ENCODE measurements at places on chromosomes 11 and 22. TPM values are rescaled to one million over a fixed set of nuclear protein-coding genes. Genes with fewer than 3 reads are reported as not detected.

DNA sequence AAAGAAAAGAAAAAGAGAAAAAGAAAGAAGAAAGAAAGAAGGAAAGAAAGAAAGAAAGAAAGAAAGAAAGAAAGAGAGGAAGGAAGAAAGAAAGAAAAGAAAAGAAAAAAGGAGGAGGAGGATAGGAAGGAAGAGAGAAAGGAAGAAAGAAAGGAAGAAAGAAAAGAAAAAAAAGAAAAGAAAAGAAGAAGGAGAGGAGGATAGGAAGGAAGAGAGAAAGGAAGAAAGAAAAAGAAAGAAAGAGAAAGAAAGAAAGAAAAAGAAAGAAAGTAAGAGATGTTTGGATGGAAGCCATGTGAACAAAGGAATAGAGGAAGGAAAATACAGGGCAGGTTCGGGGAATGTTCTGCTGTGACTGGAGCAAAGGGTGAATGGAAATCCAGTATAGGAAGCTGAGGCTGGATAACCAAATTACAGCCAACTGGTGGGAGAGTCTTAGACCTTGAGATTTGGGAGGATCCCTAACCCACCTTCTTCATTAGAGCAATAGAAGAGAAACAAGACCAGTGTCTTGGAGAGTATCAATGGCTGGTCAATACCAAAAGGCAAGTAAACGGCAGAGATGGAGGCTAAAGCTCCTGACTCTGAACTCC, 94.9 kb downstream of the RASSF10 start:
- DNase-seq = no peak

DNA sequence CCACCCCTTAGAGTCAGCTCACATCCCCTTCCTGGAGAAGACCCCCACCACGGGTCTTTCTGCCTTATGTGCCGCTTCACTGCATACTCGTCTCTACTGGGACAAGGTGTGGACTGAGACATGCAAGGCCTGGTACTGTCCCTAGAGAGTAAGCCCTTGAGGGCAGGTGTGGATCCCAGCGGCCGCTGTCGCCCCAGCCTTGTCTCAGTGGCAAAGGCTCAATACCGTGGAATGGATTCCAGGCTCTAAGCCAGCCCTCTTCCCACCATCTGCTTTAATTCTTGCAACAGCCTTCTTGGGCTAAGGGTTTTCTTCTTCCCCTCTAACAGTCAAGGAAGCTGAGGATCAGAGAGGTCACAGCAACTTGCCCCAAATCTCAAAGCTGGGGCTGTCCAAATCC, 220.3 kb downstream of the CEP164 start:
- DNase-seq = no peak

DNA sequence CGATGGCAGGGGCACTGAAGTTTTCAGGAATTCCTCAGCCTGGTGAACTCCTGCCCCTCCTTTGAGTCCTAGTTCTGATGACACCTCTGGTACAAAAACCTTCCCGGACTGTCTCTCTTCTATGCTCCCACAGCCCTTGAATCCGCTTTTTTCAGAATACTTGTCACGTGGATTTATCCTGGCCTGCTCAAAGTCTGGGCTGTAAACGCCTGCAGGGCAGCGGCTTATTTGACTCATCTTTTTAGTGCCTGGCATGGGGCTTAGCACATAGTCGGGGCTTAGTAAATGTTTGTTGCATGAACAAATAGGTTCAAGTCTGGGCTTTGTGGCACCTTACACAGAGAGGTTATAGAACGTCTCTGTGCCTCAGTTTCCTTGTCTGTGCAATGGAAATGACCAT, 13.4 kb upstream of the KCNJ11 start:
- DNase-seq = no peak

DNA sequence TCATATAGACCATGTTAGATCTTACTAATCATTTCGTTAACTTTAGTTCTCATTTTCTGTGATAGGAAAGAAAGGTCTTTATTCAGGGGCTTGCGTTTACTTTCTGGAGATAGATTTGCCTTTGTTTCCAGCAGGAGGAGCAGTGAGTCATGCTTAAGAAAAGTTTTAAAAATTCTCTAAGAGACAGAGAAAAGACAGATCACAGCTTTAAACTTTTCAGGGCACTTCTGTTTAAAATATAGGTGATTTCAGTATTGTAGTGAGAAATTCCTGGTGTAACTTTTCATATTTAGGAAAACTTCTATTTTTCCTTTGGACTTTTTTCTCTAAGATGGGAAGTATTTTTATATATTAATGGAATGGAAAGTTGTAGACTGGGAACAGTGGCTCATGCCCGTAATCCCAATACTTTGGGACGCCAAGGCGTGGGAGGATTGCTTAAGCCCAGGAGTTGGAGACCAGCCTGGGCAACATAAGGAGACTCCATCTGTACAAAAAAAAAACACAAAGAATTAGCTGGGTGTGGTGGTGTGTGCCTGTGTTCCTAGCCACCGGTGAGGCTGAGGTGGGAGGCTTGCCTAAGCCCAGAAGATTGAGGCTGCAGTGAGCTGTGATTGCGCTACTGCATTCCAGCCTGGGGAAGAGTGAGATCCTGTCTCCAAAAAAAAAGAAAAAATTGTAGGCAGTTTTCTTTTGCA, 60.3 kb downstream of the ATXN10 start:
- DNase-seq = no peak

DNA sequence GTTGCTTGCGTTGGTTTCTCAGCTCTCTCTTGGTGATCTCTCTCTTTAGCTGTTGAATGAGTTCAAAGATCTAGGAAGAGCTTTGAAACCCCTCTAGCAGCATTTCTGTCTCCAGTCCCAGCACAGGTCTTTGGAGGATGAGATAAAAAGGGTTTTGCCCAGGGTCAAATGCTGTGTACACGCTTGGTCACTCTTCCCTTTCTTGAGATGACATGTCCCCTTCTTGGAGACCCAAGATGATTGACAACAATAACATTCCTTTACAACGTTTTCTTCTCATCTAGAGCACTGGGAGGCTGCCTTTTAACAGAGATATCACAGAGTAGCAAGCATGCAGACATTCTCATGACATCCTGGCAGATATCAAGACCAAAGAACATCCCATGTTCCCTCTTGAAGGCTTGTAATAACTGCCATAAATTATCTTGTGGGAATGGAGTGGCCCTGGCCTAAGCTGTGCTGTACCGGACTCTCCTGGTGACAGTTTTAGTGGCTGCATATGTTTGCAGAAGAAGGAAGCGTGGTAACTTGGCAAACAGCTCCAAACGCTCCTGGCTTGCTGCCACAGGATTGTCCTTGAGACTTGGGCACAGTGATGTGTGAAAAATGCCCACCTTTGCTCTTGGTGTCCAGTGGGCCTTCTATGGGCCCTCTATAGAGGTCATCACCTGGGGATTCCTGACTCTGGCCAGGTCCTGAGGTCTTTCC, 107.8 kb downstream of the PTPRJ start:
- peak; percentile 38 for DNase-seq

- DNase-seq = no peak
Measured at GRCh38 chr11:75342966-75343870, 8.2 kb downstream of the ARRB1 start.

DNA sequence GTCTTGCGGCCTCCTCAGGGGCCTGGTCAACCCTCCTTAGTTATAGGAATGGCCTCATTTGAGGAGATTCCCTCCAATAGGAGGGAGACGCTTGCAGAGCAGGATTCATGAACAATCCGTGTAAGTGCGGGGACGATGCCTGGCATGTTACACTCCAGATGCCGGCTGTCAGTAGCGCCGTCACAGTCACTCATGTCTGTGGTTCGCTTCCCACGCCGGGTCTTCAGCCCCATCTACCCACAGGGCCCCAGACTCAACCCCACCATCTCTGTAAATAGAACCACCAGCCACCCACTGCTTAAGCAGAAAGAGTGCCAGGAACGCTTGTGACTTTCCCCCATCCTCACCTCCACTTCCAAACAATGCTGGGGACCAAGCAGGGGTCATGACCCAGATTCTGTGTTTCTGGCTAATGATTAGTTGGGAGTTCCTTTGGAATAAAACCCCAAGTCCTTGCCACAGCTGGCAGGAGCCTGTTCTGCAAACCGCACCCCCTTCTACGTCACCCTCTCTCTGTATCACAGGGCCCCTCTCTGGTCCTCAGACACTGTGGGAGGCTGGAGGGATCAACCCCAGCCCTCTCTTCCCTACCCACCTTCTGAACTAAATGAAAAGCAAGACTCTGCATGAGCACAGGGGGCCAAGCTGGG, 38.8 kb upstream of the TOLLIP start:
- no peak for DNase-seq

DNA sequence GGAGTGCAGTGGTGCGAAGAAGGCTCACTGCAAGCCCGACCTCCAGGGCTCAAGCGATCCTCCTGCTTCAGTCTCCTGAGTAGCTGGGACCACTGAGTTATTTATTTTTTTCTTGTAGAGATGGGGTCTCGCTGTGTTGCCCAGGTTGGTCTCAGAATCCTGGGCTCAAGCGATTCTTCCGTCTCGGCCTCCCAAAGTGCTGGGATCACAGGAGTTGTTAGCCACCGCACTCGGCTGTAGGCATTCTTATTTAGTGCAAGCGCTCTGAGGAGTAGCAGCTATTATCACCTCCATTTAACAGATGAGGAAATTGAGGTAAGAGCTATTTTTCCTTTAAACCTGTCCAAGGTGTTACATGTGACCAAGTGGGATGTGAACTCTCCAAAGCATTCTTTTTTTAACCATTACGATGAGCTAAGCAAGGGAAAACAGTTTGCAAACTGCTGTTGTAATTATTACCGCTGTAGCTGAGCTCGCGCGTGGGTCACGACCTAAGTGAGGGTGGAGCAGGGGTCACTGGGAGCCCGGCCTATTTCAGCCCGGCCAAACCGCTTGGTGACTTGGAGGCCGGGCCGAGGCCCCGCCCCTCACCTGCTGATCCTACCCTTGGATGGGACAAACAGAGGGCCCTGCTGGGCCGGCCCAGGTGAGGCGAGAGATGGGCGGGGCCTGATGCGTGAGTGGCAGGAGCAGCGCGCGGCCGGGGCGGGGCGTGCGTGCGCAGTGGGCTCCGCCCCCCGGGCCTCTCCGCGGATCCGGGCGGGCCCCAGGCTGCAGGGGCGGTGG, 449 bp upstream of the KREMEN1 start:
- peak; percentile 82 for DNase-seq

- no peak for DNase-seq
Measured at GRCh38 chr22:38226853-38227649, 25.3 kb downstream of the MAFF start.

GRCh38 chr11:127345819-127346459, 345.4 kb upstream of the KIRREL3 start:
- DNase-seq = peak; percentile 14

GRCh38 chr11:36948460-36949127, 350.6 kb upstream of the RAG2 start:
- no peak for DNase-seq

- DNase-seq = no peak
Measured at GRCh38 chr22:22478470-22478869, 30.1 kb downstream of the ZNF280B start.

- no peak for DNase-seq
Measured at GRCh38 chr22:50292643-50293440, 14.6 kb downstream of the PLXNB2 start.

GRCh38 chr11:84396521-84396920, 1110.4 kb upstream of the CCDC90B start:
- no peak for DNase-seq

GRCh38 chr11:73196576-73196975, 21.5 kb upstream of the P2RY2 start:
- no peak for DNase-seq

GRCh38 chr11:69707176-69707575, 3.4 kb upstream of the FGF19 start:
- DNase-seq = no peak

DNA sequence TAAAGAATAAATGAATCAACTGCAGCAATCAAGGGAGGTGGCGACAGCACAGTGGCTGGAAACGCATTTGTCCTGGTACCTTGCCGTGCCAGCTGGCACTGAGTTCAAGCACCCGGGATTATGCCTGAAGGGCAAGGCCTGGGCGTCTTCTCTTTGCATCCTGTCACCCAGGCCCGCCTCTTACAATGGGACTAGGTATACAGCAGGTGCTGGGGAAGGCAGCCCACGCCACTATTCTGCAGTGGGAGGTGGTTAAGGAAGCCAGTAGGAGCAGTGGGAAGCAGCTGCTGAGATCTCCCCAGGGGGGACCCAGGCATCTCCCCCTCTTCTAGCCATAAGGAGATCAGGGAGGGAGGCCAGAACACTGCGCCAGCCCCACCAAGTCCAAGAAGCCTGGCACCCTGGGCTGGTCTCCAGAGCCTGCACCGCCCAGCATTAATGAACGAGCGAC, 15.3 kb upstream of the BAIAP2L2 start:
- no peak for DNase-seq

GRCh38 chr22:46033256-46034200, 56.6 kb upstream of the WNT7B start:
- DNase-seq = no peak

GRCh38 chr11:44267750-44268613, 42.0 kb downstream of the ALX4 start:
- DNase-seq = no peak

DNA sequence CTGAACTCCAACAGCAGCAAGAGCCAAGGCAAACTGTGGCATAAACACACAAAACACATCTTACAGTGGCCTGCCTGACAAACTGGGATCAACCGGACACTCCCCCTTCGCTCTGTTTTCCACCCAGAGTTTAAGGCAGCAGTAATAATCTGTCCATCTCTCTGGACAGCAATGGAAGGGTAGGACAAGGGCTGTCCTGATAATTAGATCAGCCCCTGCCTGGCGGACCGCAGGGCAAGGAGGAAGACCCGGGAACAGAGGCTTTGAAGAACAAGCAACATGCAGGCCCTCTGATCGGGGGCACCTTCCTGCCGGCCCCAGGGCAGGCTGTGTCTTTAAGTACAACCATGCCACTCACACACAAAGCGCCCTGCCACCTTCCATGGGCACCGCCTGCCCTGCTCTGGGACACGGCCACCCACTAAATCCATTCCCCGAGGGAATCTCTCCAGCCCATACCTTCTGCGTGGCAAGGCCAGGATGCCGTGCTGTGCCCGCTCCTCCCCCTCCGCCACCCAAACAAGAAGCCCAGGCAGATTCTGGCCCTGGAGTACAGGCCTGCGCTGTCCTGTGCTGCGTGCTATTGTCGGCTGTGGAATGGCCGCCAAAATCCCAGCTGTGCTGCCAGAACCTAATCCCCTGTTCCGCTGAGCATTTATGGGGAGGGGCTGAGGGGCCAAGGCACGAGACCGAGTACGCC, 38.8 kb downstream of the NUMA1 start:
- DNase-seq = peak; percentile 75

DNA sequence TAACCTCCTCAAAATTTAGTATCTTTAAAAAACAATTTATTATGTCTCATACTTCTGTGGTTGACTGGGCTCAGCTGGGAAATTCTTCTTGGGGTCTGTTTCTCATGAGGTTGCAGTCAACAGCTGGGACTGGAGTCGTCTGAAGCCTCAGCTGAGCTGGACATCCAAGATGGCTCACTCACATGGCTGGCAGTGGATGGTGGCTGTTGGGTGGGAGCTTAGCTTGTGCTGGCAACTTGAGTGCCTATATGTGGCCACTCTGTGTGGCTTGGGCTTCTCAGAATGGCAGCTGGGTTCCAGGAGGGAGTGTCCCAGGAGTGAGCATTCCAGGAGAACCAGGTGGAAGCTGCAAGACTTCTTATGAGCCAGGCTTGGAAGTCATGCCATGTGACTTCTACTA, 13.2 kb downstream of the THY1 start:
- no peak for DNase-seq

- DNase-seq = no peak
Measured at GRCh38 chr11:108224911-108225786, 2.3 kb downstream of the ATM start.

SLC17A6 gene
- total RNA-seq = not detected

OR8D4 gene
- not detected for total RNA-seq

NAALAD2 gene
- total RNA-seq = 0.60 TPM

SLC22A25 gene
- not detected for total RNA-seq

GRAP2 gene
- total RNA-seq = 0.19 TPM

NXPE1 gene
- total RNA-seq = not detected

MUC15 gene
- total RNA-seq = not detected

PIH1D2 gene
- 1.9 TPM for total RNA-seq
